GM23248 (cell line): ENCODE measurements at places on chromosomes 13 and 19. TPM values are rescaled to one million over a fixed set of nuclear protein-coding genes. Genes with fewer than 3 reads are reported as not detected.
A peak's percentile ranks its signal among the peaks of the same experiment; 100 is the strongest.

The CGB8 gene
- total RNA-seq: 4.5 TPM in 1 of 2 replicates, not detected in the other

DNA sequence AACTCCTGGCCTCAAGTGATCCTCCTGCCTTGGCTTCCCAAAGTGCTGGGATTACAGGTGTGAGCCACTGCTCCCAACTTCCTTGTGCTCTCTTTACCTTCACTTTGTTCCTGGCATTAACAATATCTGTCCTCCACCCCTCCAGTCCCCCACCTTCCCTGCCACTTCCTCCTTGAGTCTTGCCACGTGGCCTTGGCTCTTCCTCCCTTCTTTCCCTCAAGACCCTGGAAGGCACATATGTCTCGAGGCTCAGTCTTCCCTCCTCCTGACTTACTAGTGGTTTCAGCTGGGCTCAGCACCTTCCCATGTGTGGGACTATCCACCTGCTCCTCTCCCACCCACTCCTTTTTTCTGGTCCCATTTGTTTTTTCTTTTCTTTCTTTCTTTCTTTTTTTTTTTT is 70.6 kb downstream of the IER2 start:
- H3K27me3 ChIP-seq: no peaks in the 10 kb centered on the region
- H3K4me3 ChIP-seq: no peak overlapping the region
- DNase-seq: no peak
- H3K27ac ChIP-seq: no peak overlapping the region

DNA sequence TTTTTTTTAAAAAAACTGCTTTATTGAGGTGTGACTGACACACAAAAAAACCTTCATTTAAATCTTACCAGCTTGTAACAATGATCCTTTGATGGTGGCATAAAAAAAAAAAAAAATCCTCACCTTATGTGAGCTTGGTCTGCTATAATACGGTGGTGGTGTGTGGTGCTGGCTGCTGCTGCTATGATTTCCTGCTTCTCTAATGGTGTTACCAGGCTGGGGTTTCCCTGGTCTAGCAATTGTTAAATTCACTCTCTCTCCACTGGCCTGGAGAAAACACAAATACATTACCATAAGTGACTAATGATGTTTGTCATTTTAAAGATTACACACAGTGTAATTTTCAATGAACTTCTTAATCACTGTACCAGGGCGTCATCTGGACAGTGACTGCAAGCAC is 60.6 kb downstream of the LNX2 start:
- no peak for DNase-seq
- no peak overlapping the region for H3K27ac ChIP-seq
- no peaks in the 10 kb centered on the region for H3K27me3 ChIP-seq
- H3K4me3 ChIP-seq: no peak overlapping the region
- H3K4me1 ChIP-seq: peaks cover 4% of the 10 kb centered on the region; the same call in 1 of the 2 replicates

DNA sequence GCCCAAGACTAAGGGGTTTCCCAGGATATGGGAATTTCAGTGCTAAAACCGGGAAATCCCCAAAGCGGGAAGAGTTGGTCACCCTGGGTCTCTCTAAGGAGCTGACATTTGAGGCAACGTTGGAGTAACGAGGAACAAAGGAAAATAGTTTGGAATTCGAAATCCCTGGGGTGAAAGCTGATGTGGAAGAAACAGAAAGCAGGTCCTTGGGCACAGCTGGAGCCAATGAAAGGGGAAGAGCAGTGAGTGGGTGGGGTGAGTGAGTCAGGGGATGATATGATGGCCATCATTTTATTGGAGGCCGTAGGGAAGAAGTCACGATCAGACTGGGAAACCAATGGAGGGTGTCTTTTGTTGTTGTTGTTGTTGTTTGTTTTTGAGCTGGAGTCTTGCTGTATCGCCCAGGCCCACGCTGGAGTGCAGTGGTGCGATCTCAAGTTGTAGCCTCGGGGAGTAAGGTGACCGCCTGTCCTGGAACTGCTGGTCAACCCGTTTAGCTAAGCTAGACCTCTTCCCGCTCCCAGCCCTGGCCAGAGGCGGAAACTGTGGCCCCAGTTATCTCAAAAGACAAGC is 3.4 kb upstream of the RFX2 start:
- H3K4me1 ChIP-seq: peaks cover 5% of the 10 kb centered on the region; the same call in 1 of the 2 replicates
- H3K27ac ChIP-seq: no peak overlapping the region
- no peak overlapping the region for H3K4me3 ChIP-seq
- no peaks in the 10 kb centered on the region for H3K36me3 ChIP-seq
- no peaks in the 10 kb centered on the region for H3K27me3 ChIP-seq
- peak; percentile 71 for DNase-seq

The ARRDC5 gene
- total RNA-seq: not detected in 2 replicates

The ZNF836 gene
- 2.8 and 11.7 TPM in 2 replicates for total RNA-seq

The CYP4F2 gene
- not detected in 2 replicates for total RNA-seq

The LGALS14 gene
- not detected in 2 replicates for total RNA-seq

- no peak overlapping the region for H3K4me3 ChIP-seq
- 0 out of 2 replicates have a peak overlapping the region, but pooled peaks have one; percentile 35 for H3K27ac ChIP-seq
- no peaks in the 10 kb centered on the region for H3K27me3 ChIP-seq
- H3K36me3 ChIP-seq: peaks cover 67% of the 10 kb centered on the region
- peaks cover 15% of the 10 kb centered on the region; the same call in 1 of the 2 replicates for H3K4me1 ChIP-seq
Observed at GRCh38 chr13:113848020-113848419, 15.9 kb downstream of the GAS6 start.

DNA sequence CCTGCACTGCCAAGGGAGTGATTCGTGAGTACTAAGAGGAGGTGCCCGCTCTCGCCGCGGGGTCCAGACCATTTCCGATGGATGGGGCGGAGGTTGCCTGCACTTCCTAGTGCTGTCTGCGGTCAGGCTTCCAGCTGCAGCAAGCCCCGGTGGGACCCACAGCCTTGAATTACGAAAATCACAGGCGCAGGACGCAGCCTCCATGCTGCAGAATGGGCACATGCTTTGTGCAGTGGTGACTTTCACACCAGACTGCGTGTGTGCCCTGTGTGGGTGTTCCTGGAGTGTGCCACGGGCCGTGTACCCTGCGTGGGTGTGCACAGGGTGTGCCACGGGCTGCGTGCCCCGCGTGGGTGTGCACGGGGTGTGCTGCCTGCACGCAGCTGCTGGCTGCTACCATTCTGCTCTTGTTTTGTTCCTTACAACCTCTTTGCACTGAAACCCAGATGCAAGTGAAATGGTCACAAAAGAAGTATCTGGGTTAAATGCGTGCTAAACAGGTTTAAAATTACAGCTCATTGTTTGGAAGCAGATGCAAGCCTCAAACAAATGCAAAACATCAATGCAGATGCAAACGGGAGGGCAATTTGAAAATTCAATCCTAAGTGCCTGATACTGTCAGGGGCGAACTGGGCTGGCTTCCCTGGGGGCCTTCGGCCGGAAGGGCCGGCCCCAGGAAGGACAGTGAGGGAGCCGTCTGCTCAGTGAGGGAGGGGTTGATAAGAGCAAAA is 221.2 kb upstream of the SOX1 start:
- no peak overlapping the region for H3K27ac ChIP-seq
- no peaks in the 10 kb centered on the region for H3K27me3 ChIP-seq
- no peaks in the 10 kb centered on the region for H3K36me3 ChIP-seq
- H3K4me1 ChIP-seq: no peaks in the 10 kb centered on the region
- H3K4me3 ChIP-seq: no peak overlapping the region
- DNase-seq: no peak
